IPS DF 6.9 (cell line): ENCODE measurements at places on chromosomes 11 and 22.

DNA sequence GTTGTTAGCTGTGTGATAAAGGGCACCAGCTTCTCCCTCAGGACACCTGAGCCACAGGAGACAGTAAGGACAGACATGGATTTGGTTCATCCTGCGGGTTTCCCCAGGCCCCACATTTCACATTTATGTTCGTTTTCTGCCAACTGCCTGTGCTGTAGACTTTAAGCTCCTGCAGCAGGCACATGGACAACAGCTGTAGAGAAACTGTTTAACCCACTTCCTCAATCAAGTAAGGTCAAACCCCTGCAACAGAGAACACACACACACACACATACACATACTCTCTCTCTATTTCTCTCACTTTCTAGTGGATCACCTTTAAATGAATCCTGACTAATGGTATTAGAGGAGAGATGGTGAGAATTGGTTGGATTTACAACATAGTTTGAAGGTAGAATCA lies 90.7 kb downstream of the C11orf87 start:
- no peak for DNase-seq

- no peak for DNase-seq
These were observed 19.5 kb upstream of the ADORA2A start for GRCh38 chr22:24407884-24408283.

DNA sequence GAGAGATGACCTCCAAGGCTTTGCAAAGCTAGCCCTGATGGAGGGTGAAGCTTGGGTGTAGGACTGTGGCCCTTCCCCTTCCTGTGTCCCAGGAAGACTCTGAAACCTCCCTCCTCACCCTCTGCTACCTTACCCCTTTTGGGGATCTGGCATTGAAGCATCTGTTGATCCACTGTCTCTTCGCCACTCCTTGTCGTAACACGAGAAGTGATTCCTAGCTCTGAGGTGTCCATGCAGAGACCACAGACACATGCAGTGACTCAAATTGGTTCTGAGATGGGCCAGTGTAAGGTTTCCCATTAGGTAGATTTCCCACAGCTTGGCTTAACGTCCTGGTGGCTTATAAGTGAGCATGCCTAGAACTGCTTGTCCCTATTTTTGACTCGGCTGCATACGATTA lies 101.4 kb downstream of the ZBTB16 start:
- no peak for DNase-seq

- no peak for DNase-seq
These were observed 34.4 kb upstream of the ZBED5 start for GRCh38 chr11:10892250-10892649.

GRCh38 chr11:36092314-36093030 lies 148.6 kb downstream of the LDLRAD3 start:
- no peak for DNase-seq

GRCh38 chr22:28142361-28142961 lies 223.4 kb upstream of the PITPNB start:
- DNase-seq, result no peak
